ENCODE measurements at places on chromosomes 5 and 9.

DNA sequence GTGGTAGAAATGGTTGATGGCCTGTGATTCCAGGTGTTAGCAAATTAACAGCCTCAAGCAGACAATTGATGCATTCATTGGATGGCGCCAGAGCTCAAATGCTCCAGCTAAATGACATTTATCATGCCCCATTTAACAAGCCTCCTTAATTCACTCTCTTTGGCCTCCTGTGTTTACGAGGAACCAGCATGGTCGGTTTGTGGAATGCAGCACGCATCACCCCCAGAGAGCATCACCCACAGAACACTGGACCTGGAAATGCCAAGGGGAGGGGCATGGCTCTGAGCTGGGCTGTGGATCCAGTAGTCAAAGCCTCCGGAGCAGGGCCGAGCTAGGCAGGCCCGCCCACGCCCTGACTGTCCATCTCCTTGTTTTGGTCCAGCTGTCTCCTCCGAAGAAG lies 434.0 kb downstream of the GADD45G start:
- DNase-seq, result no peak

- no peak for DNase-seq
These were observed 50.4 kb downstream of the POC5 start for GRCh38 chr5:75666801-75667200.

- no peak for DNase-seq
These were observed 665 bp downstream of the SLC6A3 start for GRCh38 chr5:1444361-1445189.

DNA sequence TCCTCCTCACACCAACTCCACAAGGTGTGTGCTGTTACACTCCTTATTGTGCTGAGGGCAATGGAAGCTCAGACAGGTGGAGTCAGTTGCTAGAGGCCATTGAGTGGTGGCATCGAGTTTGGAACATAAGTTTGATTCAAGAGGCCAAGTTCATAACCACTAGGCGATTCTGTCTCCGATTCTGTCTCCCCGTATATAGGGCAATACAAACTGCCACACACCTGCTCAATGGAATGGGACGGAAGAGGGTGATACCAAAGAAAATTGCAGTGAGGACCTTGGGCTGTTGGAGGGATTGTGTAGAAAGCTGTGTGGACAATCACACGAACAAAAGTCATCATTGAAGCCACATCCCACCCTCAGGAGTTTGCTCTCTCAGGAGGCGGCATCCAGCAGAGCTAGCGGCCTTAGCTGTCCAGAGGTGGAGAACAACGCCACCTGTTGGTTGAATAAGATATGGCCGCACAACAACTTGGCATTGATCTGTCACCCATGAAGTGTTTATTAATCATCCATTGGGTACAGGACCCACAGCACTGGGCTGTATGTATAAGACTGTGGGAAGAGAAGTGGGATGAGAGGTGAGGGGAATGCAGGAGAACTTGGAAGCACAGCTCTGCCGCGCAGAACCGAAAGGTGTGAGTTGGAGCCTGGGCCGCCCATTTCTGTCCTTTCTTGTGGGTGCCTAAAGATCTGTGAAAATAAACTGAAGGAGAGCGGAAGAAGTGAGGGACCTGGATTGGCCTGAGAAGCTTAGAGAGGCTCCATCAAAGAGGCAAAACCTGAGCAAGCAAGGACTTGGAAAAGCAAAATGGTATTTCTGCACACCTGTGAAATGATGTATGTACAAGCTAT lies 16.1 kb upstream of the NEUROG1 start:
- DNase-seq, result peak; percentile 9

- no peak for DNase-seq
These were observed 224.1 kb upstream of the MPDZ start for GRCh38 chr9:13503599-13503998.

GRCh38 chr5:98299435-98299834 lies 474.0 kb upstream of the RGMB start:
- no peak for DNase-seq

GRCh38 chr5:101520417-101520816 lies 617.3 kb upstream of the ST8SIA4 start:
- DNase-seq, result no peak

DNA sequence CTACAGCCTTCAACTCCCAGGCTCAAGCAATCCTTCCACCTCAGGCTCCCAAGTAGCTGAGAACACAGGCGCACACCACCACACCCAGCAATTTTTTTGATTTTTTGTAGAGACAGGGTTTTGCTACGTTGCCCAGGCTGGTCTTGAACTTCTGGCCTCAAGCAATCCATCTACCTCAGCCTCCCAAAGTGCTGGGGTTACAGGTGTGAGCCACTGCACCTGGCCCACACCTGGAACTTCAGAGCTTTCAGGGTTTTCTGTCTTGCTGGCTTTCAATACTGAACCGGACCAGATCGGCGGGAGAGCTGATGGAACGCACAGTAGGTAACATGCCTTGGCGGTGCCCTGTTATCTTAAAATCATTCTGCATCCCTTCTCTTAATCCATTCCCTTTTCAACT lies 30.8 kb downstream of the IPPK start:
- DNase-seq, result no peak

- no peak for DNase-seq
These were observed 928.4 kb upstream of the WWC1 start for GRCh38 chr5:167363065-167363464.

DNA sequence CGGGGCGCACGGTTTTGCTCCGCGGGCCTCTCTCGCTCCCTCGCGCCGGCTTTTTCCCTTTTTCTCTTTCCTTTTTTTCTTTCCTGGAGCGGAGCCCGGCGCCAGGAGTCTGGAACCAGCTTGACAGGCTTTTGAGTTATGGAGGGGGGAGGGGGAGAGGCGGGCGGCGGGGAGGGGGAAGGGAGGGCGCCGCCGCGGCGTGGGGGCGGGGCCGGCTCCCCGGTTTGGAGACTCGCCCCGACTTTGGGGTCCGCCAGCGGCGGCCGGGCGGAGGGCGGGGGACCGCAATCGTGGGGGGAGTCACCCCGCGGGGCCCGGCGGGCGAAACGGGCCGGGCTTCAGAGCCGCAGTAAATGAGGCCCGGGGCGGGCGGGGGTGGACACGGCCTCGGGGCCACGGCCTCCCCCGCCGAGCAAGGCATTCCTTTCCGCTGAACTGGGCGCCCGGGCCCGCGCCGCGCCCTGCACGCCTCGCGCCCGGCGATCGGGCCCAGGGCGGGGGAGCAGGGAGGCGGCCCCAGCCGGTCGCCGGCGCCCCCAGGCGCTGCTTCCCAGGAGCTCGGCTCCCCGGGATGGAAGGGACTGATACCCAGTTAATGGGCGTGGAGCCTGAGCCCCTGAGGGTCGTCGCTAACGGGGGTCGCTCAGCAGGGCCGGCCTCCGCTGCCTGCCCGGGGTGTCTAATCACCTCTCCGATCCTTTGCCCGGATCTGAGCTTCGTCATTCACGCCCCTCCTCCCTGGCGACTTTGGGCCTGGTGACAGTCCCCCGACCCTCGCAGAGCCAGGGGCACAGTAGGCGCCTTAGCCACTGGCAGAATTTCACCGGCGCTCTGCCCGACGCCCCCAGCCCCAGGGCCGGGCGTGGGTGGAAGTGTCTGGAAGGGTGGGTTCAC lies 138.1 kb downstream of the C9orf50 start:
- no peak for DNase-seq

DNA sequence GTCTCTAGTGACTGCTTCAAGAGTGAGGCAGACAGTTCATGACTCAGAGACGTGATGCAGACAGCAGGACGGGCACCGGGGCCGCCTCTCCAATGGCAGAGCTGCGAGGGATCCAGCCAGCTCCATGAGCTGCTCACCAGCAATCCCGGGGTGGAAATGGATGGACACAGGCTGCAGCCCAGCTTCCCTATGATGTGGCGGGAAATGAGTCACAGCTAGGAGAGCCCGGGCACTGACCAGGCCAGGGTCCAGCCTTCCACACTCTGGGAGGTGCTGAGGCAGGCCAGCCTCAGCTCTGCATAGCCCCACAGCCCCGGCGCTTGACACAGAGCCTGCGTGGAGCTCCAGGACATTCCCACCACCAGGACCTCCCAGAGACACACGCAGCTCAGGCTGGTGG lies 244.8 kb upstream of the IRX2 start:
- DNase-seq, result no peak

DNA sequence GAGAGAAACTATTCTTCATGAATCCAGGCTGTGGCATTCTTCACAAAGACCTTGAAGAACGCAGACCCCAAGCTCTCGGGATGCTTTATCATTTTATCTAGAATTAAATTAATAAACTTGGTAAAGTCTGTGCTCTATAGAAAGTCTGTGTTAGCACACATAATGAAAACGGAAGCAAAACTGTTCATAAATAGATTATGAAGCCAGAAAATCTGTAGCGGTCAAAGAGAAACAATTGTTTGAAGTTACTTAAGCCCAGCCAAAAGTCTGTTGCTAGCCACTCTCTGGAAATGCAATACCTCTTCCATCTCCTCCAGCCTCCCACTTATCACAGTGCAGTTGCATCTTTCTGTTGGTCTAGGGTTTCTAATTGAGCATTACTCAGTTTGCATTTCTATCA lies 375.9 kb downstream of the KIF4B start:
- DNase-seq, result no peak
